ENCODE measurements at places on chromosomes 11 and 22. TPM values are rescaled to one million over a fixed set of nuclear protein-coding genes. Genes with fewer than 3 reads are reported as not detected.
A peak's percentile ranks its signal among the peaks of the same experiment; 100 is the strongest.

SHISA8 gene
- total RNA-seq: not detected

DNA sequence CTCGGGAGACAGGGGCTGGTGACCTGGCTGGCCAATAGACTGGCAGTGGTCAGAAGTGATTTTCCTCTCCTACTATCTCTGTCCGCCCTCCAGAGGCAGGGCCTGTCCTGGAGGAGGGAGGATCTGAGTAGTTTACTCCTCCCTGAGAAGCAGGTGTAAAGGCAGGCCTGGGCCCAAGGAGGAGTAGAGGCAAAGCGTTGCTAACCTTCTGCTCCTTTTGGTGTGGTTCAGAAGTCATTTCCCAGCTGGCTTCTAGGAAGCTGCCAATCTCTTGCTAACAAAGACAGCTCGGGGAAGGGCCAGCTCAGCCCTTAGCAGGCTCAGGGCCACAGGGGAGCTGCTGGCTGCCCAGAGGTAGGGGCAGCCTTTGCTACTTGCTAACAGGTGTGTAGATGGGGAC is 151.1 kb upstream of the NECTIN1 start:
- H3K4me3 ChIP-seq: no peak overlapping the region
- no peaks in the 10 kb centered on the region for H3K27me3 ChIP-seq
- H3K4me1 ChIP-seq: no peaks in the 10 kb centered on the region
- H3K36me3 ChIP-seq: no peaks in the 10 kb centered on the region

DNA sequence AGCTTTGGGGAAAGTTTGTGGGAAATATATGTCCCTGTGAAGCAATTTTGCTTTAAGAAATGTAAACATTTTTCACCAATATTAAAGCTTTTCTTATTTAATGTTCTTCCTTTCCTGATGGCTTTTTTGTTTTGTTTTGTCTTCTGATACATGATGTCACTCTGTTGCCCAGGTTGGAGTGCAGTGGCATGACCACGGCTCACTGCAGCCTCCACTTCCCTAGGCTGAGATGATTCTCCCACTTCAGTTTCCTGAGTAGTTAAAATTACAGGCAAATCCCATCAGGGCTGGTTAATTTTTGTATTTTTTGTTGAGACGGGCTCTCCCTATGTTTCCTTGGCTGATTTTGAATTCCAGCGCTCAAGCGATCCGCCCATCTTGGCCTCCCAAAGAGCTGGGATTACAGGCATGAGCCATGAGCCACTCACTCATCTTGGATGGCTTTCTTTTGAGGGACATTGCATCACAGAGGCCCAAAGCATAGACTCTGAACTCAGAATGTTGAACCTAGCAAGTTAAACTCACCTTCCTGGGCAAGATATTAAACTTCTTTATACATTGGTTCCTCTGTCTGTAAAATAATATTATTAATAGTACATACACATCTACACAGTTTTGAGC is 651 bp upstream of the CARD16 start:
- peaks cover 6% of the 10 kb centered on the region for H3K36me3 ChIP-seq
- peak overlapping the region; percentile 38 for H3K4me3 ChIP-seq
- H3K27ac ChIP-seq: peak overlapping the region; percentile 90
- DNase-seq: peak; percentile 24
- no peaks in the 10 kb centered on the region for H3K27me3 ChIP-seq

GRCh38 chr22:37244114-37244921 is at the start of gene RAC2:
Gene RAC2, minus strand, starts transcription at chr22:37244269. Its CDS starts 121 bp downstream, at chr22:37244148.
- no peak for DNase-seq
- H3K27ac ChIP-seq: no peak within 1 kb of the TSS
- peak within 1 kb of the TSS; percentile 22 for H3K4me3 ChIP-seq

CAPN1 gene
- 177 TPM for total RNA-seq

- peaks cover 93% of the 10 kb centered on the region for H3K36me3 ChIP-seq
- no peak overlapping the region for H3K27ac ChIP-seq
- DNase-seq: no peak
- no peak overlapping the region for H3K4me3 ChIP-seq
- no peaks in the 10 kb centered on the region for H3K4me1 ChIP-seq
These were observed 13.1 kb upstream of the CHRNA10 start for GRCh38 chr11:3684129-3684818.

KRTAP5-10 gene
- total RNA-seq: not detected

PRG3 gene
- not detected for total RNA-seq

DNA sequence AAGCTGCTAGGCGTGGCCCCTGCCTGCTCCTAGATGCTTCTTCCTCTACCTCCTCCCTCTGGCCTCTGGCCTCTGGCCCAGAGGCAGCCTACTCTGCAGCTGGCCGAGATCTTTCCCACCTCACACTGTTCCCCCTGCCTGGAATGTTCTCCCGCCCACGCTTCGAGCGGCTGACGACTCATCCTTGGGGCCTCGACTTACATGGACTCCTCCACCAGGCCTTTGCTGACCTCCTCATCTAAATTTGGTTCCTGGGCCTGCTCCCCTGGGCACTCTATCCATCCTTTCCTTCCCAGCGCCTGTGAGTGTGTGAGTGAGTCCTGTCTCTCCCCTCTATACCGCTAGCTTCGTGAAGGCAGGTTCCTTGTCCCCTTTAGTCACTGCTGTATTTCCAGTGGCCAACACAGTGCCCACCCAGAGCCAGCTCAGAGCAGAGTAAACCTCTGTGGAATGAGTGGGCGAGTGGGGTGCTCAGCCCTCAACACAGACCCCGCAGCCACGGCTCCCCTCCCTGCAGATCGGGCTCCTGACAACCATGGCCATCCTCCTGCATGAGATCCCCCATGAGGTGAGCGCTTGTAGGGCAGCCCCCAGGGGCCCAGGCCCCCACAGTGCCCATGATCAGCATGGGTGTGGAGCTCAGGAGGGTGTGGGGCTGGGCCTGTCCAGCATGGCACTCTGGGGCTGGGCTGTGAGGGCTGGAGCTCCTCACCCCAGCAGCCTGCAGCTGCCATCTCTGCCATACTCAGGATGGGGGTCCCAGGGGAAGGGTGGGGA is 5.7 kb downstream of the SLC39A13 start:
- peaks cover 81% of the 10 kb centered on the region for H3K36me3 ChIP-seq
- no peak overlapping the region for H3K4me3 ChIP-seq
- no peak overlapping the region for H3K27ac ChIP-seq
- DNase-seq: no peak

ZBTB16 gene
- not detected for total RNA-seq

ZNF280B gene
- 2.7 TPM for total RNA-seq

GRCh38 chr11:17298302-17298701 is 21.8 kb downstream of the NUCB2 start:
- peaks cover 24% of the 10 kb centered on the region for H3K36me3 ChIP-seq
- no peaks in the 10 kb centered on the region for H3K27me3 ChIP-seq
- H3K4me1 ChIP-seq: no peaks in the 10 kb centered on the region

DNA sequence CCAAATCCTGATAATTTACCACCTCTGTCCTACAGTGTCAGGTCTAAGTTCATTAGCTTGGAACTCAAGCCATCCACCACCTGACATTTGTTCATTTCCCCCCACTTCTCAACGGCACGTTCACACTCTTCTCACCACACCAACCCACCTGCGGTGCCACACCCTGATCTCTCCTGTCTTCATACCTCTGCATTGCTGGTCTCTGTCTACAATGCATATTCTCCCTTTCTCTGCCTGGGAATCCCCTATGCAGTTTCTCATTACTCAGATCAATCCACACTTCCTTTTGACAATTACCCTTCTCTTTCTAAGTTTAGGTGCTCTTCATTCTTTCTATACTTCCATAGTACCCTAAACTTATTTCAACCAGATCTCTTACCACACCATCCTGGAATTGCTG is 20.4 kb upstream of the EMSY start:
- no peak for DNase-seq
- no peaks in the 10 kb centered on the region for H3K27me3 ChIP-seq
- H3K27ac ChIP-seq: no peak overlapping the region
- no peaks in the 10 kb centered on the region for H3K4me1 ChIP-seq
- H3K4me3 ChIP-seq: no peak overlapping the region

DNA sequence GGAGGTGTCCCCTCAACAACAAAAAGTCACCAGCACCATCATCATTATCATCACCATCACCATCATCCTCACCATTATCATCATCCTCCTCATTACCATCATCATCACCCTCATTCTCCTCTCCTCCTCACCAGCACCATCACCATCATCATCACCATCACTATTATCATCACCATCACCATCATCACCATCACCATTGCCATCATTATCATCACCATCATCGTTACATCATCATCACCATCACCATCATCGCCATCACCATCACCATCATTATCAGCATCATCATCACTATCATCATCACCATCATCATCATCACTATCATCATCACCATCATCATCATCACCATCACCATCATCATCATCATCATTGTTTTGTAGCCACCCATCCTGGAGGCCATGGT is 212.6 kb downstream of the MN1 start:
- no peak for DNase-seq
- H3K4me1 ChIP-seq: no peaks in the 10 kb centered on the region
- no peak overlapping the region for H3K27ac ChIP-seq
- H3K27me3 ChIP-seq: no peaks in the 10 kb centered on the region
- H3K4me3 ChIP-seq: no peak overlapping the region

ANO1 gene
- total RNA-seq: 0.72 TPM

DBX1 gene
- total RNA-seq: not detected

DNA sequence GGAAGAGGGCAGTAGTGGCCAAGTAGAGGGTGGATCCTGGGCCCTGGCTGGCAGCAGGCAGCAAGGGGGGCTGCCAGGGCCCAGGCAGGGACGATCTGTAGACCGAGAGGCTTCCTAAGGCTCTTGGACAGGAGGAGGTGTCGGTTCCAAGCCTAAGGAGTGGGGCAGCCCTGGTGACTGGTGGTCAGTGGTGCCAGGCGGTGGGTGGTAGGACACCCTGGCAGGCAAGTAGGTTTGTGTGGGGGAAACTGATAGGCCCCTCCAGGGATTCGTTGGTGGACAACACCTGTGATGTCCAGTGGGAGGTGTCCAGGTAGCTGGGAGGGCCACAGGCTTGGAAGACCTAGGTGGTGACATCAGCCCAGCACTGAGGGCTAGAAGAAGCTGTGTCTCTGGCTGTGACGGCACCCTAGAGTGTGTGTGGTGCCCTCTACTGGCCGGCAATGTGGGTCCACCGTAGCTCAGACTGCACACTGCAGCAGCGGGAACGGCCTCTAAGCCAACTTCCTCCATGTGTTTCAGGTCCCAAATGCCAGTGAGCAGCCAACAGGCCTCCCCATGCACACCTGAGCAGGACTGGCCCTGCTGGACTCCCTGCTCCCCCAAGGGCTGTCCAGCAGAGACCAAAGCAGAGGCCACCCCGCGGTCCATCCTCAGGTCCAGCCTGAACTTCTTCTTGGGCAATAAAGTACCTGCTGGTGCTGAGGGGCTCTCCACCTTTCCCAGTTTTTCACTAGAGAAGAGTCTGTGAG is 9.4 kb upstream of the SAMM50 start:
- no peak overlapping the region for H3K27ac ChIP-seq
- no peaks in the 10 kb centered on the region for H3K27me3 ChIP-seq
- DNase-seq: peak; percentile 38

MIOX gene
- total RNA-seq: not detected

DNA sequence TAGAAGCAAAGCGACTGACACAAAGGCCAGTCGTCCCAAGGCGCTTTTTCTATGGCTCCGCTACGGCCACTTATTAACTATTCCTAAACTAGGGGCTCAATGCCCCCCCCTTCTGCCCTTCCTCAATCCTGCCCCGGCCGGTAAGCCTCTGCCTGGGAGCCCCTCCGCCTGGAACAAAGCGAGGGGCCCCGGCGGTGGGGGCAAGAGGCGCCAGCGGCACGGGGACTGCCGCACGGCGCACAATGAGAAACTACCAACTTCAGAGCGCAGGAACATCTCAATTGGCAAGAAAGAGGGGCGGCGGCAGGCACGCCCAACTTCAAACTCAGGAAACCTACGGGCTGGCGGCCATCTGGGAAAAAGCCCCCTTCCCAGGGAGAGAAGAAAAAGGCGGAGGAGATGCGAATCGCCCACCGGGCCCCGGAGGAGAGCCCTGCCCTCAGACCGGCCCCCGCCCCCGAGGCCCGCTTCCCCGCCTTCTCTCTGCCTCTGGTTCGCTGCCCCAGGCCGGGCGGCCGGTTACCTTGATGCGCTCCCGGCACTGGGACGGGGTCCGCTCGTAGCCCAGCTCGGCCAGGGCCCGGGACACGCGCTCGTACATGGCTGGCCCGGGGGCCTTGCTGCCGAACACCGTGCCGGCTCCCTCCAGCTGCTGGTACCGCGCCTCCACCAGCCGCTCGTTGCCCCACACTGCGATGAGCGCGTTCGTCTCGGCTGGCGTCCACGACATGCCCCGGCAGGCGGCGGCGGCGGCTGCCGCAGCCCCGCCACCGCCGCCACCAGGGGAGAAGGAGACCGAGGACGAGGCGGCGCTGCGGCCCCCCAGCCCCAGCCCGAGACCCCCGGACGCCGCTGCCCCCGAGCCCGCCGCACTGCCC is 619 bp downstream of the MSANTD2 start:
- H3K27ac ChIP-seq: peak overlapping the region; percentile 95
- peak; percentile 36 for DNase-seq
- H3K4me3 ChIP-seq: peak overlapping the region; percentile 73
- peaks cover 6% of the 10 kb centered on the region for H3K36me3 ChIP-seq
- peaks cover 11% of the 10 kb centered on the region for H3K4me1 ChIP-seq

GRCh38 chr11:65427691-65428577 is 5.3 kb downstream of the NEAT1 start:
- H3K4me3 ChIP-seq: no peak overlapping the region
- no peak for DNase-seq
- peaks cover 52% of the 10 kb centered on the region for H3K36me3 ChIP-seq
- no peaks in the 10 kb centered on the region for H3K27me3 ChIP-seq
- no peak overlapping the region for H3K27ac ChIP-seq

DNA sequence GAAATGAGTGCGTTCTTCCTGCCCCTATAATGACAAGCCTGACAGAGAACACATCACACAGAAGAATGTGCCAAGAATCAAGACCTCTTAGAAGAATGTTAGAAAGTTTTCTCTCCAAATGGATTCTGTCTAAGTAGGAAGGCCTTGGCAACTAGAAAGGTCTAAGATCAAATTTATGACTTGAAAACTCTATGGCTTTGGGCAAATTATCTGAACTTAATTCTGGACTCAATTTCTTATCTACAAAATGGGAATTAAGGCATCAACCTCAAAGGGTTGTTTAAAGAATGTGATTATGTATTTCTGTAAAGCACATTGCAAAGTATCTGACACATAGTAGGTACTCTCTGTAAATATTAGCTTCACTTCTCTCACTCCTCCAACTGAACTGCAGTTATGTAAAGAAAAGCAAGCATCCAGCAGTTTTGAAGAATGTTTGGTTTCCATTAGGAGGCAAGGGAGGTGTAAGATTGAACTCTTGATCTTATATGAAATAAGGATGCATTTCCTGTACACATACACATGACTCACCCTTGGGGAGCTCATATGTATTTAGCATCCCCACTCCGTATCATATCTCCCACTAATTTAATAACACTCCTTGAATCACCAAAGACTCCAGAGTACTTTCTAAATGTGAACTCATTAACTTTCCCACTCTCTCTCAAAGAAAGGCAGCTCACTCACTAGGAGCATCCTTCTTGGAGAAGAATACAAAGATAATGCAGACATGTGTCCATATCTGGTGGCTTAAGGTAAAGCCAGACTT is 77.6 kb downstream of the ETS1 start:
- peaks cover 48% of the 10 kb centered on the region for H3K36me3 ChIP-seq
- H3K4me1 ChIP-seq: peaks cover 77% of the 10 kb centered on the region
- H3K27me3 ChIP-seq: no peaks in the 10 kb centered on the region
- H3K4me3 ChIP-seq: no peak overlapping the region
- no peak for DNase-seq

DSCAML1 gene
- total RNA-seq: not detected

- H3K27ac ChIP-seq: no peak overlapping the region
- H3K27me3 ChIP-seq: no peaks in the 10 kb centered on the region
- H3K36me3 ChIP-seq: no peaks in the 10 kb centered on the region
- no peak overlapping the region for H3K4me3 ChIP-seq
These were observed 247.0 kb upstream of the NARS2 start for GRCh38 chr11:78821371-78822306.
